ENCODE measurements at places on chromosomes 7 and 10. TPM values are rescaled to one million over a fixed set of nuclear protein-coding genes. Genes with fewer than 3 reads are reported as not detected.
A peak's percentile ranks its signal among the peaks of the same experiment; 100 is the strongest.

- DNase-seq, result no peak
These were observed 38.4 kb downstream of the ANK3 start for GRCh38 chr10:60351191-60351853.

The EFCAB10 gene
- 2.3 TPM for total RNA-seq

GRCh38 chr7:70545214-70545613 is 586.7 kb upstream of the GALNT17 start:
- DNase-seq, result no peak

GRCh38 chr7:1638215-1638661 is 31.8 kb upstream of the ELFN1 start:
- DNase-seq, result peak; percentile 65

The PNLIPRP3 gene
- not detected for total RNA-seq

GRCh38 chr10:125415006-125415633 is 254.8 kb upstream of the CTBP2 start:
- DNase-seq, result no peak

The NPY gene
- total RNA-seq, result not detected

GRCh38 chr7:28093623-28094232 is 86.9 kb downstream of the JAZF1 start:
- DNase-seq, result peak; percentile 84

The EN2 gene
- total RNA-seq, result 0.04 TPM

DNA sequence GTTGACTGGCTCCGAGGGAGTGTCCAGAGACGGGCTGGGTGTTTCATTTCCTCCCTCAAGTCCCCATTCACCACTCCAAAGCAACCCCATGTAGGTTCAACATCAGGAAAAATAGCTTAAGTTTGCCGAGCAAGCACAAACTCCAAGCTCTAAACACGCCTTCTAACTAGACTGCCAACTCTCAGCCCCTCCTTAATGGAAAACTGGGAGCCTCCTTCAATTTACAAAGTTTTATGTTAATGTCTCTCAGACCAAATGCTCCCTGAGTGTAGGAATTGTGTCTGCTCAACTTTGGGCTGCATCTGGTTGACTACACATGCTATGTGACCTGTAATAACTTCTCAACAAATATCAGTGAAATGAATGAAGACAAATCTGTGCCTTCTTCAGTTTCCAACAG is 87.5 kb downstream of the FAM204A start:
- no peak for DNase-seq

The PLAC9 gene
- 5.1 TPM for total RNA-seq

DNA sequence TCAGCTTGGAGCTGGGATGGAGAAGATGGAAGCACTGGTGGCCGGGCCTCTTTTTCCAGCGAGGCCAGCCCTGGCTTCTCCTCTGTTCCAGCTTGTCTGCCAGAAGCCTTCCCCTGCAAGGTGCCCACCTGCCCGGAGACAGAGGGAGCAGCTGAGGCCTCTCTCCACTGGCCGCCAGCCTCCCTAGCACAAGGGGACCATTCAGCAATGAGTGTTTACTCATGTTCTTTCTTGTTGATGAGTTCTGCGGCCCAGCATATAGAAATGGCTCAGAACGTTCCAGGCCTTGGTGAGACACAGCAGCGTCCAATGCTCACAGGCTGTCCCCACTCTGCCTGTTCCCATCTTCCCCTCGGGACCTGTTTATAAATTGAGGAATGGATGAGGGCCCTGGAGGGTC is 47.3 kb downstream of the CHST3 start:
- DNase-seq, result no peak

The UPK3B gene
- 0.07 TPM for total RNA-seq

GRCh38 chr7:92665926-92666325 is 75.7 kb upstream of the FAM133B start:
- no peak for DNase-seq

All from H7 (cell line).